ENCODE measurements at places on chromosomes 1 and 21. TPM values are rescaled to one million over a fixed set of nuclear protein-coding genes. Genes with fewer than 3 reads are reported as not detected.

Gene KRTAP13-4
- total RNA-seq: not detected

DNA sequence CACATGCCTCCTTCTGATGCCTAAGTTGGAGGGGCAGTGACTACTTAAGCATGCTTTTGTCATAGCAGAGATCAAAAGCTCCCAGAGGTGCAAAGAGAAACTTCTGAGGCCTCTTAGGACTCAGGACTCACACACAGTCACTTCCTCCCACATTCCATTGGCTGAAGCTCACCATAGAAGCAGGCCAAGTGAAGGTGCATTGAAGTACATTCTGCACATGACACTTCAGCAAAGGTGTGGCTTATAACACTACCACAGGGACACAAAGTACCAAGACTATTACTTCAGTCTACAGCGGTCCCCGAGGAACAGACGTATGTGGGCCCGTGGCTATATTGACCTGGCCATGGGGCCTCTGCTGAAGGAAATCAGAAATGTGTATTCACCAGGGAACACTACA lies 2.5 kb upstream of the POGK start:
- no peak for DNase-seq

Gene PRAMEF10
- not detected for total RNA-seq

Gene PIGR
- 700 TPM for total RNA-seq

GRCh38 chr1:202143011-202143767 lies 1.3 kb downstream of the ARL8A start:
- DNase-seq: no peak

DNA sequence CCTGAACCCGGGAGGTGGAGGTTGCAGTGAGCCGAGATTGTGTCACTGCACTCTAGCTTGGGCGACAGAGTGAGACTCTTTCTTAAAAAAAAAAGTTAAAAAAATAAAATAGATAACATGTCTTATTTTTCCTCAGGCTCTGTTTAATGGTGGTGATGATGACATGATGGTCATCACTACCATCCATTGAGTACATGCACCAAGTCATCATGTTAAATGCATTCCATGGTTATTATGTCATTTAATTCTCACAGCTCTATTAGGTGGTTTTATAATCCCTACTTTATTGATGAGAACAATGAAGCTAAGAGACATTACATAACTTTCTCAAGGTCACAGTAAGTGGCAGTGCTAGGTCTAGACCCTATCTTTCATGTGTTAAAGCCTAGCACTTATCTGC lies 34.4 kb upstream of the MAB21L3 start:
- no peak for DNase-seq

Gene MANEAL
- total RNA-seq: 6.9 TPM

Gene FCGR1A
- 40.9 TPM for total RNA-seq

- DNase-seq: no peak
Measured at GRCh38 chr1:61757950-61758349, 15.7 kb downstream of the PATJ start.

DNA sequence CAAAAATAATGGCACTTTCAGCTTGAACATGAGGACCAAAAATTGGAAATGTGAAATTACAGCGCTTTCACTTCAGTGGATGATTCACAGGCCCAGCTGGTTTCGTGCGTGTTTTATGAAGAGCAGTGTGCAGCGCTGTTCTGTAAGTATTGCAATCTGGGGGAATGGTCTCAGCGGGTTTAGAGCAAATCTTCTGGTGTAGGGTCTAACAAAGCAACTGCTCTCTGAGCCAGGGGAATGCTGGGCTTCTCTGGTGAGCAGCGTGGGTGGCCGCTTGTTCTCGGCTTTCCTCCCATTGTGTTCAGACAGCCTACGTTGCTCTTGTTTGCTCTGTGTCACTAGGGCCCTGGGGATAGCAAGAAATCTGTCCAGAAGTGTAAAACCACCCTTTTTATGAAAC lies 42.4 kb upstream of the GADD45A start:
- no peak for DNase-seq

GRCh38 chr1:66982561-66983260 lies 57.9 kb downstream of the MIER1 start:
- no peak for DNase-seq

Gene OR2T35
- not detected for total RNA-seq

Gene MDM4
- 84.5 TPM for total RNA-seq

- DNase-seq: no peak
Measured at GRCh38 chr21:46394595-46395104, 64.0 kb upstream of the DIP2A start.

DNA sequence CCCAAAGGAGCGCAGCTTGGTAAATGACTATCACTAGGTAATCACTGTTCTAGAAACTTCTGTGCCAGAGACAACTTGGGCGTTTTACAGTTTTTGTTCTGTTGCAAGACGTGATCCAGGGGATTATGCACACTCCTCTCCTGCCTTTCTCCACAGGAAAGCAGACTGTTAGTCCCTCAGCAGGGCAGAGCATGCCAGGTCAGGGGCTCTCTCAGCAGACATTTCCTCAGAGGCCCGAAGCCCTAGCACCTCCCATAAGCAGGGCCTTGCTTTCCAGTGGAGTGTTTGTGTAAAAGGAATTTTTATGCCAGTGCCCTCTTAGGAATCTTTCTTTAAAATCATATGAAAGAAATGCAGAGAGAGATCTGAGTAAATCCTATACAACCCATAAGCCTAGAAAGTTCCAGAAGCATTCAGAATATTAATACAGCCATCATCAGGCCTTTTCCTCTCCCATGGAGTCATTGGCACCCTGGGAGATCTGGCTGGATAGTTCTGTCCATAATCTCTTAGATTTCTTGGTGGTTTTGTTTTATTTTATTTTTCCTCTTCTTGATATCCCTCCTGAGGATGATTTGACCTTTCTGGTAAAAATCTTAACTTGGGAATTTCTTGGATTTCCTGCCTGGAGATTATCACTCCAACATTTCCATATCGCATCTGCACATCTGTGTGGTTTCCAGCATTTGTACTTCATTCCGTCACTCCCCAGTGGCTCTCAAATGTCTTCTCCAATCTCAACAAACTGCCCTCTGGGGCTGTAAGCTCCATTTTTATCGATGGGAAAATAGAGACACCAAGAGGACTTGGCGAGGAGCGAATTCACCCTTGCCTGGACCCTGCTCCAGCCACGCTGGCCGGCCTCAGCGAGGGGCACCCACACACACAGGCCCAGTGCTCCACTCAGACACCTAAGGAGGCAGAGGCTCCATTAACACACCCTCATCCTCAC lies 116.1 kb downstream of the PSMG1 start:
- DNase-seq: no peak

Gene LRRC40
- total RNA-seq: 10.3 TPM

DNA sequence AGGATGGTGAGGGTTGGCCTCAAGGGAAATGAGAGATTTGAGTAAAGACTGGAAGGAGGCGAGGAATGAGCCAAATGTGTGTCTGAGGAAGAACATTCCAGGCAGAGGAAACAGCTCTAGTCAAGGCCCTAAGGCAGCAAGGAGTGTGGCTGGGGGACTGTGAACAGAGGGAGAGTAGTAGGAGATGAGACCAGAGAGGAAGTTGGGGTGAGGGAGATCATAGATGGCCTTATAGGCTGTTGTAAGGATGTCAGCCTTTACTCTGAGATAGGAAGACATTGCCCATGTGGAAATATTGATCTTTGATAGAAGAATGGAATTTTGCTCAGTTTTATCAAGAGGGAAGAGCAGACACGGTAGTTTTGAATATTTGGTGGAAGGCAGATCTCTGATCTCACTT lies 55.2 kb upstream of the ARTN start:
- DNase-seq: no peak

DNA sequence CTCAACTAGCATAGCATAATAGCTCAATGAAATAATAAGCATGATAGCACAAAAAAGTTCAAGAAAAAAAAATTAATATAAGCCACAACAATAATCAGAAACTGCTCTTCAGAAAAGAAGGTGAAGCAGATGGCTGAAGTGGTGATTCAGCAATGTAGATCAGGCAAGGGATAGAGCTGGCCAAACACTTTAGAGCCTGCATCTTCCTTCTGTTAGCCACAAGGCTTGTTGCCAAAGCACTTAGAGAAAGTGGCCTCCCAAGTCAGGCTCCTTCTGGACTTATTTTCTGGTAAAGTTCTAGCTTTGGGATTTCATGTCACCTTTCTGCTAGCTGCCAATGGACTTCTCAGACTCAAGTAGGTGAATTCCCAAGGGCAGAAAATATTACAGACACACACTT lies 60.3 kb upstream of the C1orf87 start:
- DNase-seq: no peak

Gene CLEC20A
- not detected for total RNA-seq

DNA sequence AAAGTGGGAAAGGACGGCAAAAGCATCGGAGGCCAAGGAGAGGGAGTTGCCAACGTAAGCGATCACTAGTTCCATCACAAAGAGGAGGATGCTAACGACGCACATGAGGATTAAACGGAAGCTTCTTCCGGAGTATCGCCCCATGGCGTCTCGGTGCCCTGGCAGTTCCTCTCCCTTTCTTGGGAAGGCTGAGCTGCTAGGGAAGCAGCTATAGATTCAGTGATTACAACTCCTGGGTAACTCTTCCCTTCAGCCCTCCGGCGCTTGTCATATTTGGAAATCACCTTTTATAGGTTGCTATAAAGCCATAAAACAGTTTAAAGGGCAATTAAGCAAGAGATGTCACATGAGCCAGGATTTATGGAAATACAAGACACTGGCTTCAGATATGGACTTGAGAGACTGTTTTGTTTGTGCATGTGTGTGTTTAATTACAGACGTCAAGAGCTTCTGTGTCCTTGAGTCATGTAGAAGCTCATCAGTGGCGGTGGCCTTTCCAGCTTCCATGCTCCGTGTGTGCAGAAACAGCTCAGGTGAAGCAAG lies 30.6 kb upstream of the SLC30A10 start:
- DNase-seq: no peak

GRCh38 chr1:154910851-154911250 lies 25.7 kb downstream of the PMVK start:
- no peak for DNase-seq

- DNase-seq: no peak
Measured at GRCh38 chr21:19031953-19032352, 628.4 kb upstream of the TMPRSS15 start.

DNA sequence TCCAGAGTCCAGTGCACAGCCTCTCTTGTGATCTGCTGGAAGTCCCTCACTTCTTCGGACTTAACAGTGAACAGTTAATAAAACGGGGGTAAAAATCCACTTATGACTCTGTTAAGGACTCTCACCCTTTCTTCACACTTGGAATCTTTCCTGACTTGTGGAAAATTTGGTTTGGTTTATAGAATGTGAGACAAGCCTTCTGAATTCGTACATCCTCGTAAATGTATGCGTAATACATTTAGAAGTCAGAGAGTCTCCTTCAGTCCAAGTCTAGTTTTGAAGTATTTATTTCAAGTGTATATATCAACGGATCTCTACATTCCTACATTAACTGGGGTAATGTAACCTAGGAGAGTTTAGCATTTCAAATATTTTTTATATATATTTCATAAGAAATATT lies 270.4 kb downstream of the KCNJ6 start:
- no peak for DNase-seq

DNA sequence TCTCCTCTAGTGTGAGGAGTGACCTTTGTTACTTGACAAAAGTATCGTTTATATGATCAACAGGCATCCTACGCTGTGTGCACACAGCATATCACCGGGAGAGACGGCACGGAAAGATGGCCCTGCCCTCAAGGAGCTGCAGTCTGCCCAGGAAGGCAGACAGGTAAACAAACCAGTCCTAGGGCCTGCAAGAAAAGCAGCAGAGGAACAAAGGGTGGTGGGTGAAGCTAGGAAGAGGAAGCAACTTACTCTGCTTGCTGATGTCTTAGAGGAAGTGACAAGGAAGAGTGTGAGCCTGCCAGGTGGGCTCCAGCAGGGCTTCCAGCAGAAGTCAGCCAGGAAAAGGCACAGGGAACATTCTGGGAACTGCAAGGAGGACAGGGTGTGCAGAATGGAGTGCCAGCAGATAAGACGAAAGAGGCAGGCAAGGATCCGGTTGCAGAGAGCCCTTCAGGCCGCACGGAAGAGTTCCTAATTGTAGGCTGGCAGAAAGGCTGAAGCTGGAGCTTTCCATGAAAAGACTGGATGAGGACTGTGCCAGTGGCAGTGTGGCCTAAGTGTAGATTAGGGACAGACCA lies 106.7 kb downstream of the SLC45A1 start:
- DNase-seq: peak; percentile 66

DNA sequence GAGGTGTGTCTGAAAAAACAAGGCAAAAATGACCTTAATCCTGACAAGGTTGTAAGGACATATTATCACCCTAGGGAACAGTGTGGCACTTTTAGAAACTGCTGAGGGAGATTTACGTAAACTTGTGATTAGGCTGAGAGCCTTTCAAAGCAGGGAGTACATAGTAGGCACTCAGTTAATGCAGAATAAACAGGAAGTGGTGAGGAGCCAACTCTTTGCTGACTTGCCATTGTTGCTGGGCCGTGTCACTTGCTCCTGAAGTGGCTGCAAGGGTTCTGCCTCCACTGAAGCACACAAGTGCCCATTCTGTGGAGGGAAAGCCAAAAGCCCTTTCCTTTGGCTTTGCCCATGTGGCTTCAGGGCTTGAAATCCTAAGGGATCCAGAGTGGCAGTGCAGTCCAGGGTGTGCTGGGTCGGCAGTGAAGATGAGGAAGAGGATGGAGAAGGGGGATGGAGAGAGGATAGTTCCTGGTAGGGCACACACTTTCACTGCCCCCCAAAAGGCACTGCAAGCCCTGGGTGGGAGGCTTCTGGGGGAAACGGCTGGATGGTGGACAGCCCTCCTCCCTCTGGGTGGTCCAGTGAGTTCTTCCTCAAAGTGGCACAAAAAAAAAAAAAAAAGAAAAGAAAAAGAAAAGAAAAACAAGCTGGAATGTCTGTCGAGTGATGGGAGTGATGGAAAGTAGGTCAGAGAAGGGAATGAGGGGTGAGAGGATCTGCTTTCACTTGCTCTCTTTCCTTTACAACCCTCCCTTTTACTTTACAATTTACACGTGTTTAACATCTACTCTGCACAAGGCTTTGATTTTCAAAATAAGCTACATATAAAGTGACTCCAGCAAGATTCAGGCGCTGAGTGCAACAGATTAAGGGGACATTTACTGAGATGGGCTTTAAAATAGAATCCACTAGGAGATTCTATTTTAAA lies 13.7 kb upstream of the RHEX start:
- DNase-seq: no peak

DNA sequence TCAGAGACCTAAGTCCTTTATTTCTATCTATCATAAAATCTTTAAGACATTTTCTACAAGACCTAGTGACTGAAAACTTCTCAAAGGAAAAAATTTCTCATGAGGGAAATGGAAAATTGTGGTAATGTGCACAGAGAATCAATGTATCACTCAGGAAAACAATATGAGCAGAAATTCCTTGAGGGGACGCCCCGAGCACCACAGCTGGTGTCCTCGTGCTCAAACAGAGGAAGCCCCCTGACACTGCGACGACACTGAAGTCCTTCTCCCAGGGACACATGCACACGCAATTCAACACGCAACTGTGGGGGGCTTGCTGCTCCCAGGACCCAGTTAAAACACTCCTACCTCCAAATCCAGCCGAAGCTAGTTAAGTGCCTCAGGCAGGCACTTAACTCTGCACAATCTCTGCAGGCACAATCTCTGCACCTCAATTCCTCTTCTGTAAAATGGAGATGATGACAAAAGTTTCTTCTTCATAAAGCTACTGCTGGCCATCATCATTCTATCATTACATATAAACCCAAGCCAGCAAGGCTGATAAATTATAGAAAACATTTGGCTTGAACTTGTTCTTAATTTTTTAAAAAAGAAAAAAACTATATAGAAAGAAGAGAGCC lies 16.0 kb downstream of the ZBTB17 start:
- no peak for DNase-seq

Data from upper lobe of right lung (tissue), 1 donor.